Activated naive CD4-positive, alpha-beta T cell treated with anti-CD3 and anti-CD28 coated beads for 36 hours (primary cell): ENCODE measurements at places on chromosomes 2 and 18. TPM values are rescaled to one million over a fixed set of nuclear protein-coding genes. Genes with fewer than 3 reads are reported as not detected.

GRCh38 chr2:181992776-181993175 lies 7.1 kb downstream of the PPP1R1C start:
- no peak for DNase-seq

Gene BIN1
- total RNA-seq = 50.4 TPM

DNA sequence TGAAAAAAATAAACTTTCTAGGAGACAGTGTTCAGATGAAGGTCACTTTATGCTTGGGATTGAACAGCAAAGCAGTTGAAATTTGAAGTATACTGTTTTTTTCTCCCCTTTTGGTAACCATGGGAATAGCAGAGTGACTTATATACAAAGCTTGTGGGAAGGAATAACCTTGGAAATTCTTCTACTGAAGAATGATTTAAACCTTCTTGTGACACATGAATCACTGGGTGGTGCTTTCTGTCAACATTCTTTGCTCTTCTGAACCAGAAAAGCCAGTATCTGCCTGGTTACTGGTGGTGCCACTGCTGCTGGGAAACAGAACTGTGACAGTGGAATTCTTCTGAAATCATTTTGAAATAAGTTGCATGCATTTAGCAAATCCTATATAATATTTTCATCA lies 39.4 kb upstream of the RND3 start:
- DNase-seq = no peak

Gene CNGA3
- total RNA-seq = not detected

Gene SERPINB3
- total RNA-seq = not detected

Gene ACMSD
- total RNA-seq = not detected

- DNase-seq = no peak
Observed at GRCh38 chr18:35247412-35248249, 6.8 kb downstream of the ZNF397 start.

GRCh38 chr2:1702186-1702565 lies 42.1 kb downstream of the PXDN start:
- no peak for DNase-seq

Gene TMEM169
- 0.81 TPM for total RNA-seq

Gene KIF1A
- total RNA-seq = 8.4 TPM

Gene PPP1R7
- total RNA-seq = 93.8 TPM

DNA sequence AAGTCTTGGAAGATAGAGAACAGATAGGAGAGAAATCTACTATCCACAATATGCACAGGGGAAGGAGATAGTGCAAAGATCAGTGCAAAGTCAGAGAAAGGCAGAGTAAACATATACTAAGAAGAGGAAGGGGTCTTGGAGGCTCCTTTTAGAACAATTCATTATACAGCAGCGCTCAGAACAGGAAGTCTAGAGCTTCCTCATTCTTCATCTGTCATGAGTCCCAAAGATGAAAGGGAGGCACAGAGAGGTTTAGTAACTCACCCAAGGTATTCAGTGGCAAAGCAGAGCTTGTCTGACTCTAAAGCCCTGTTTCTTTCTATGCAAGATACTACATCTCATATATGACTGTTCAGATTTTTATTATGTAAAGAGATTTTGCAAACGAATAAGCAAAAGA lies 1.4 kb downstream of the SP110 start:
- no peak for DNase-seq

DNA sequence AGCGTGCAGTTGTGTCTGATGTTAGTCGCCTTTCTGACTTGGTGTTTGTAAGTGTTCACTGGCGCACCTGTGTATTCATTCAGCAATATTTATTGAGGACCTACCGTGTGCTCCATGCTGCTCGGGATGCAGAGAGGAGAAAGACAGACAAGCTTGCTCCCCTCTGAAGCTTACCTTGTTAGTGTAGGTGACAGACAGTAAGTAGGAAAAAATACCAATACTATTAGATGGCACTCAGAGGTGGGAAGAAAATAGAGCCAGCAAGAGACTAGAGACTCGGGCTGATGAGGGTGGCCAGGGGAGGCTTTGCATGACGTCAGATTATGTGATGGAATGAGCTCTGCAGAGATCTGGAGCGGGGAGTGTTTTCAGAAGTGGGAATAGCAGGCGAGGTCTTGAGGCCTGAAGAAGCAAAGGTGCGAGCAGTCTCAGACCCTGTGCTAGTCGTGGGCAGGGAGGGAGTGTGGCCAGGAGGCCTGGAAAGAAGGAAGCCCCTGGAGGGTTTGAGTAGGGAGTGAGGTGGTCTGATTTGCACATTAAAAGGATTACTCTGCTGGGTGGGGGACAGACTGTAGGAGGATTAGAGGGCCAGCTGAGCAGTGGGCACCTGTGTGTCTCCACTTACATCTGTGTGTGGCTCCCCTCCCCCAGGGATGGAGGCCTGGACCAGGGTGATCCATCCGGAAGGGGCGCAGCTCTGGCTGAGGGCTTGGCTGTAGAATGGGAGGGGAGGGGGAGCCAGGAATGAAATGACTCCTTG lies 11.8 kb downstream of the MTCL1 start:
- no peak for DNase-seq

DNA sequence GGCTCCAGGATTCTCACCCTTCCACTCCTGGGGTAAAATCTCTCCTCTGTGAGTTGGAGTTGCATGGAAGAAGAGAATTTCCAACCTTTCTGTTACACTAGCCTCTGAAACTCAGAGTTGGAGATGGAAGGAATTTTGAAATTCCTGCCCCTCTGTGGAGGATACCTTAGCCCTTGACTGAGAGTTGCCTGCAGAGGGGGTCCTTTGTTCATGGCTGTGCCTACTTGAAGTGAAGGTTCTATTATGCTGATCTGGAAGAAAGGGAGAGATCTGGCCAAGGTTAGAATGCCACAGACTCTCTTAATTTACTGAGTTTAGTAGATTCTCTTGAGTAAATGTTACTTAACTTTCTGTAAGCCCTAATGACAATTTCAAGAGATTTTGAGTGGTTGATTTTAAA lies 626.6 kb upstream of the GYPC start:
- DNase-seq = no peak
